Esophagus squamous epithelium (tissue), 5 donors: ENCODE measurements at places on chromosomes 4 and X. TPM values are rescaled to one million over a fixed set of nuclear protein-coding genes. Genes with fewer than 3 reads are reported as not detected.

Gene NEUROG2
- total RNA-seq = not detected

GRCh38 chr4:174215961-174216680, 67.3 kb downstream of the FBXO8 start:
- DNase-seq = no peak

Gene PDCL2
- total RNA-seq = not detected

DNA sequence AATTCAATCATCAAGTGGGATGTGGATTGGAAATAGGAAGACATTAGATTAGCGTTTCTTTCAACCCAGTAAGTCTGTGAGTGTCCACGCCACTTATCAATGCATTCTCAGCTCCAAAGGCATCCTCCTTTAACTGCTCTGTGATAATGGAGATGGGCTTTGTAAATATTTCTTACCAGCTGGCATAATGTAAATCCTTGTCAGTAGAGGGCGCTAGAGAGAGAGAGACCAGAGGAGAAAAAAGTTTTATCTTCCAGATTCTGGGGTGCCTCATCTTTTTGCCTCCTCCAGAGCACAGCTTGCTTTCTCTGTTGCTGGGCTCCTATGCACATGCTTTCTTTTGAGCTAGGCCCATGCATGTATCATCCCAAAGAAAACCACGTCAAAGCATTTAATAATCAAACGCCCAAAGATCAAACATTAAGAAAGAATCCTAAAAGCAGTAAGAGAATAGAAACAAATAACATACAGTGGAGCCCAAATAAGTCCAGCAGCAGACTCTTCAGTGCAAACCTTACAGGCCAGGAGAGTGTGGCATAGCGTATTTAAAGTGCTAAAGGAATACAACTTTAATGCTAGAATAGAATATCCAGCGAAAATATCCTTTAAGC, 9.6 kb upstream of the MTMR1 start:
- DNase-seq = no peak

- DNase-seq = no peak
Measured at GRCh38 chrX:26822448-26822847, 606.5 kb downstream of the MAGEB5 start.

DNA sequence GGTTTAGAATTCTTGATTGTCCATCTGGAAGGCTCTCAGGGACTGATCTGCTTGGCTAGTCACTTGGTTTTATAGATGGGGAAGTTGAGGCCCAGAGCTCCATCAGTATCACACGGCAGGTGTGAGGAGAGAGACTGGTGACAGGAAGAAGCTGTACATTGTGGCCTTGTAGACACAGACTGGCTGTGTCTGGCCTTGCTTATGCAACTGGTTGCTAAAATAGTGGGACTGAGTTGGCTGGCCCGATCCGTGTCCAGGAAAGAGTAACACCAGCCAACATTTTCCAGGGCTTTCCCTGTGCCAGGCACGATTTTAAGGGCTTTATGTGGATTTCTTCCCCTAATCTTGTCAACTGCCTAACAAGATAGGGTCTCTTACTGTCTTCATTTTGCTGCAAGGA, 2.8 kb downstream of the TBC1D14 start:
- no peak for DNase-seq

Gene NOCT
- total RNA-seq = 5.0 TPM

GRCh38 chr4:76623217-76624045, 188.4 kb downstream of the SHROOM3 start:
- no peak for DNase-seq

GRCh38 chr4:66855956-66856355, 689.3 kb downstream of the CENPC start:
- DNase-seq = no peak

Gene SPARCL1
- total RNA-seq = 450 TPM

GRCh38 chr4:140856621-140857062, 100.5 kb upstream of the TBC1D9 start:
- no peak for DNase-seq

DNA sequence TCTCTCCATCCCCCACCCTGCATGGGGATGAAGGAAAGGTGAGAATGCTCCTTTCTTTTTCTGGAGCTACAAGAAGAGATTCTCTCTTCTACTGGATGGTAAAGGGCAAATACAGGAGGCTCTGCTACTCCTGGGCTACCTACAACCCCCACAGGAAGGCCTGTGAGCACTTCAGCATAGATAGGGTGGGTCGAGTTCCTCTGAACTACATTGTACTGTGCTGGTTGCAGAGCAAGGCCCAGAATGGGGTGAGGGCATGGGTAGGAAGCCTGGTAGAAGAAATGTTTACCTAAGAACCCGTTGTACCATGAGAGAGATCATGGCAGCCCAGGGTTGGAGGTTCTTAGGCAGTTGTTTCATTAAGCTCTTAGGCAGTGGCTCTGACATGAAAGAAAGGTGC, 510.4 kb downstream of the MID1IP1 start:
- DNase-seq = no peak

- DNase-seq = no peak
Measured at GRCh38 chr4:100605144-100605543, 87.3 kb upstream of the EMCN start.

Gene SMAD1
- total RNA-seq = 25.1 TPM

- no peak for DNase-seq
Measured at GRCh38 chr4:103306870-103307375, 108.8 kb upstream of the CENPE start.

- DNase-seq = no peak
Measured at GRCh38 chr4:57875829-57876392, 765.7 kb upstream of the IGFBP7 start.

DNA sequence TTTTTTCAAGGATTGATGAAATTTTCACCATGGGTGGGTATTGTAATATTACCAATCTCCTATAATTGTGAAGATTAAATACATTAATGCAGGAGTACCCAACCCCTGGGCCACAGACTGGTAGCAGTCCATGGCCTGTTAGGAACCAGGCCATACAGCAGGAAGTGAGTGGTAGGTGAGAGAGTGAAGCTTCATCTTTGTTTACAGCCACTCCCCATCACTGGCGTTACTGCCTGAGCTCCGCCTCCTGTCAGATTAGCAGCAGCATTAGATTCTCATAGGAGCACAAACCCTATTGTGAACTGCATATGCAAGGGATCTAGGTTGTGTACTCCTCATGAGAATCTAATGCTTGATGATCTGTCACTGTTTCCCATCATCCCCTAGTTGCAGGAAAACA, 15.1 kb downstream of the RAPGEF2 start:
- DNase-seq = no peak

Gene STPG2
- not detected for total RNA-seq

DNA sequence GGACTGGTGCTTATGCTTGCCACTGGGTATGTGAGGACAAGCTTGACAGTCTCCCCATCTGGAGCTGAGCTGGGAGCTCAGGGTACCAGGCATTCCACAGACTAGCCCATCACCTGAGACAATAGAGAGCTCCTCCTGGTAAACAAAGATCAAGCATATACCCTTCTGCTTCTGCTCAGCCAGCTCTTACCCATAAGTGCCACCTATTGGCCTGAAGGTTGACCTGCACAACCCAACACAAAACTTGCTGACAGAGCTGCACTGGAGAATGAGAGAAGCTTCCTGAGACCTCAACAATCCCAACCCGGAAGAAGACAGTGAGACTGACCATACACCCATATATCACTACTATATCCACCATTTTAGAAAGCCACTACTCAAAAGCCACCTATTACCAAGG, 1049.2 kb upstream of the INTU start:
- DNase-seq = no peak

DNA sequence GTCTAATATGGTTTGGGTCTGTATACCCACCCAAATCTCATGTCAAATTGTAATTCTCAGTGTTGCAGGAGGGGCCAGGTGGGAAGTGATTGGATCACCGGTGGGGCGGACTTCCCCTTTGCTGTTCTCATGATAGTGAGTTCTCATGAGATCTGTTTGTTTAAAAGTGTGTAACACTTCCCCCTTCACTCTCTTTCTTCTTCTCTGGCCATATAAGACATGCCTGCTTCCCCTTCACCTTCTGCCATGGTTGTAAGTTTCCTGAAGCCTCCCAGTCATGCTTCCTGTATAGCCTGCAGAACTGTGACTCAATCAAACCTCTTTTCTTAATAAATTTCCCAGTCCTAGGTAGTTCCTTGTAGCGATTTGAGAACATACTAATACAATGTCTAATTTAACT, 19.7 kb upstream of the SCRG1 start:
- DNase-seq = no peak

DNA sequence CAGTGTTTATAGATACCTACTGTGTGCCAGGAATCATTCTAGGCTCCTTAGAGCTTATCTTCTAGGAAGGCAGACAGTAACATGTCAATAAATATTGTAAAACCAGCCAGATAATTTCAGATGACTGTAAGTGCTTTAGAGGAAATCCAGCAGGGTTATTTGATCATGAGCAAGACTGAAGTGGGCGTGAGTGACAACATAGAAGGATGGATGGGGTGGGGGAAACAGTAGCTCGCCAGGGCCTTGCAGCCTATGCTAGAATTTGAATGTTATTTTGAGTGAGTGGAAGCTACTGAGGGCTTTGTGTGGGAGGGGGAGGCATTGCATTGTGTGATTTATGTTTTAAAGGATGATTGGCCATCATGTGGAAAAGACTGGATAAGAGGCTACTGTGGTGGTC, 6.7 kb downstream of the SRD5A3 start:
- DNase-seq = no peak

DNA sequence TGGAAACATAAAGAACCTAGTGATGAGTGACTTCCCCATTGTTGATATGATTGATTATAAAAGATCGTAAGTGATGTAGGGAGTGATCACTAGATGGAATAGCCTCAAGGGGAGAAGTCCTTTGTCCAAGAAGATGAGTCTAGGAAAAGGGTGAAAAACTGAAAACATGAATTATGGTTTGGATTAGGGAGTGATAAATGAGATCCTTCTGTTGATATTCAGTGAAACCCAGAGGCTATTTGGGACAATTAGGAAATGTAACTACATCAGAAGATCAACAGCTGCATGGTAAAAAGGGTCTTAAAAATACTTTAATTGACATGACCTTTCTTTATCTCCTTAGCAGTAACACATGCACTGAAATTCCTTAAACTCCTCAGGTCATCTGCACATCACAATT, 124.0 kb upstream of the UNC5C start:
- no peak for DNase-seq

Gene SUV39H1
- 6.5 TPM for total RNA-seq

GRCh38 chrX:67545036-67545821, 1.4 kb downstream of the AR start:
- no peak for DNase-seq

GRCh38 chrX:134898440-134898839, 92.4 kb upstream of the SMIM10 start:
- no peak for DNase-seq

DNA sequence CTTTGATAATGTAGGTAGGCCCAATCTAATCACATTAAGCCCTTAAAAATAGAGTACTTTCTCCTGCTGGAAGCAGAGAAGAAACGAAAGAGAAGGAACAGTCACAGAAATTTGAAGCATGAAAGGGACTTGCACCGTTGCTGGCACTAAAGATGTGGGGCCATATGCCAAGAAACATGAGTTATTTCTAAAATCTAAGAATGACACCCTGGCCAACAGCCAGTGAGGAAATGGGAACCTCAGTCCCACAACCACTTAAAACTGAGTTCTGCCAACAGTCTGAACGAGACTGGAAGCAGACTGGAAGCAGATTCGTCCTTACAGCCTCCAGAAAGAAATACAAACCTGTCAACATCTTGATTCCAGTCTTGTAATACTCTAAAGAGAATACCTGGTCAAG, 70.1 kb downstream of the CENPC start:
- no peak for DNase-seq

Gene TMEM144
- 6.9 TPM for total RNA-seq

Gene INTS6L
- total RNA-seq = 4.3 TPM

DNA sequence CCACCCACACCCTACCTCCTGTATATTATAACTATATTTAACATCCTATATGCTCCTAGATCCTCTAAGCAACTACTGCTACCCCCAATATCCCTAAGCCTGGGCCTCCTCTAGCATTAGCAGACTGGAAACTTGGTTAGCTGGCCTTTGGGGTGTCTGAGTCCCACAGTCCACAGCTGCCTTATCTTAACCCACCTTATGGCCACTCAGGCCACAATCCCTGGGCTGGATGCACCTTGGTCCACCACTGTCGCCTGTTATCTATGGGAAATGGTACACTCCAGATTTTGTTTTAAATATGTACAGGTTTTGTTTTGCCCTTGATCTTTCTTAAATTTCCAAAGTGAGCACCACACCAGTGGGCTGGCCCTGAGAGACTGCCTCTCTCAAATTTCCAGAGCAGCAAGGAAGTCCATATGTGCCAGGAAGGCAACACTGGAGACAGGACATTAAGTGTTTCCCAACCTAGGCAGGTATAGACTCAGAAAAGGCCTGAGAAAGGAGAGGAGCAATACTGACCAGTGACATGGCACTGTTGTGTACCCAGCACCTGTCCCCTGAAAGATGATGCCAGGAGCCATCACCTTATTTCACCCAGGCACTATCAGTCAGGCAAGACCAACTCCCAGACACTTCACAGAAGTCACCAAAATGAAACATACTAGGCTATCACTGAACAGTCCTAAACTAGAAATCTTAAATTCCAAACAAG, 921 bp downstream of the PFKFB1 start:
- DNase-seq = no peak

Gene CSN1S1
- not detected for total RNA-seq

GRCh38 chr4:119005928-119006460, 117.3 kb downstream of the SYNPO2 start:
- no peak for DNase-seq

DNA sequence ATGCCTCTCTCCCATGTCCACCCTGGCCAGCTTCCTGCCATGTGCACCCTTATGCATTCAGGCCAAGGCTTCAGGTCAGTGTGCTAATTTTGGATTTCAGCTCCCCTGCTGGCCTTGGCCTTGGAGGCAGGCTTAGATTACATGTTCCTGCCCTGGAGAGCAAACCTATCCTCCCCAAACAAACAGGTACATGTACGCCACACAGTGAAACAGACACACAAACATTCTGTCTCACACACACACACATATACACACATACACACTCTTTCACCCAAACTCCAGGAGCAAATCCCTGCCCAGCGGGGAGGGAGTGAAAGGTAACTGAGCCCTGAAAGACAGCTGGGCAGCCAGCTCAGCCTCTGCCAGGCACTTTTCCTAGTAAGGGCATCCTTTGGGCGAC, 62.7 kb upstream of the ARHGAP36 start:
- DNase-seq = no peak
